Renal cortical epithelial cell (primary cell): ENCODE measurements at places on chromosomes 11 and 22.

- DNase-seq: no peak
Measured at GRCh38 chr11:134780486-134781147, 368.6 kb upstream of the B3GAT1 start.

GRCh38 chr11:132648851-132649250, 883.5 kb downstream of the OPCML start:
- no peak for DNase-seq

GRCh38 chr22:49790912-49791311, 36.8 kb downstream of the BRD1 start:
- no peak for DNase-seq

GRCh38 chr11:17906436-17906835, 106.4 kb downstream of the SERGEF start:
- no peak for DNase-seq

DNA sequence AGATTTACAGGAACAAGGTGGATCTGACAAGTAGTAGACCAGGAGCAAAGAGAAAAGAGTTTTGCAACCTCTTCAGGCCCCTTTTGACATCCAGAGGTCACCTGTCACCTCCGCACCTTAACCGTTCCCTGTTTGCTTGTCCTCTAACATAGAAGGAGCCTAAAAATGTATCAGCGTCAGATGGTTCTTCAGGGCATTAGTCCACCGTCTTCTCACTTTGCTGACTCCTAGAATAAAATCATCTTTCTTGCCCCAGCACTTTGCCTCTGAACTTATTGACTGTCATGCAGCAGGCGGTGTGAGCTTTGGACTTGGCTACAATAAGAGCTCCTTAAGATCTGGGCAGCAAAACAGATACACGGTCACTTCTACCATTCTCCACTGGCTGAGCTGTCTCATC, 339.7 kb upstream of the B3GAT1 start:
- no peak for DNase-seq
